ENCODE measurements at places on chromosomes 7 and 10.

- peak; percentile 17 for DNase-seq
Observed at GRCh38 chr7:113128031-113128430, 9.7 kb upstream of the SMIM30 start.

DNA sequence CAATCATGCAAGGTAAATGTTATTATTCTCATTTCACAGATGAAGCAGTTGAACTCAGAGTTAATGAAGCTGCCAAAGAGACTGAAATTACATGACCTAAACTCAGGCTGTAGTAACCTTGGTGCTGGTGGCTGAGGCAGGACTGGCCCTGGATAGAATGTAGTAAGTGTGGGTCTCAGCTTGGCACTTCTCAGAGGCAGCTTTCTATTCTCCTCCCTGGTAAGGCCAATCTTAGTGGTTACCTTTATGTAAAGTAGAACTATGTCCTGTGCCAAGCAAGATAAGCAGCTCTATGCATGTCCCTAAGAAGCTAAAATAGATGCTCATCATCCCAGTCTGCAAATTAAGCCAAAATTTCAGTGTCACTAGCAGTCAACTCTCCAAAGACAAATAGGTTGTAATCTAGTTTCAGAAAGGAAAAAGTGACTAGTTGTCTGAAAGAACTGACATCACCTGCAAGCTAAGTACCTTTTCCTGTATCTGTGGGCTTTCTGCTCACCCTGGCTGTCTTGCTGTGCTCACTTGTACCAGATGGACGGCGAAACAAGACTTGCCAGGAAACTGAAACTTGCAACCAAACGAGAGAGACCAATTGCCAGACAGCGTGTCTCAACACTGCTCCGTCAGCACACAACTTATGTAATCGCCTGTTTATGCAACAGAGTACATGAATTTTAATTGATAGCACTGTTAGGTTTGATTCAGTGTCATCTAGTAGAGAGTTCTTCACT, 43.7 kb downstream of the CH25H start:
- DNase-seq: peak; percentile 80

GRCh38 chr10:126201603-126202002, 186.7 kb downstream of the ADAM12 start:
- no peak for DNase-seq

DNA sequence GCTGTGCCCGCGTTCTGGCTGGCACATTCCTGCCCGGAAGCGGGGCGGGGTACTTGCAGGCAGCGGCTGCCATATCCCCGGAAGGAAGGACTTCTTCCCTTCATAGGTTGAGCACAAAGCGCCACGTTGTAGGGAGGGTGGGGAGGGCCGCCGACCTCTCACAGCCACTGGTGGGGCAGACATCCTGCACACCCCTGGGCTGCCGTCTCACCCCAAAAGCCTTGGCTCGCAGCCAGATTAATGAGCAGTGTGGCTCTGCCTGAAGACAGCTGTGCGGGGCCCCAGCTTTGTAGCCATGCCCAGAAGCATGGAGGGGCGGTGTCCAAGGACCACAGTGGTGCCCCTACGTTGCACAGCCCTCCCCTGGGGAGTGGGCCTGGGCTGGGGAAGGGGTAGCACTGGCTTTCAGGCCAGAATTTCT, 54.3 kb upstream of the DPYSL4 start:
- no peak for DNase-seq

GRCh38 chr10:29784175-29784773, 149.5 kb upstream of the SVIL start:
- DNase-seq: peak; percentile 100

DNA sequence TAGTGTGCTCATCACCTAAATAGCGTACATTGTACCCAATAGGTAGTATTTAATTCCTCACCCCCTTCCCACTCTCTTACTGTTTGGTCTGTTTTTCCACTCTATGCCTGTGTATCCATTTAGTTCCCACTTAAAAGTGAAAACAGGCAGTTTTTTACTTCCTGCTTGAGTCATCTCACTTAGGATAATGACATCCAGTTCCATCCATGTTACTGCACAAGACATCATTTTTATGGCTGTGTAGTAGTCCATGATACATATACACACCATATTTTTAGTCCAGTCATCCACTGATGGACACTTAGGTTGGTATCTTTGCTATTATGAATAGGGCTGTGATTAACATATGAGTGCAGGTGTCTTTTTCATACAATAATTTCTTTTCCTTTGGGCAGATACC, 10.1 kb downstream of the STK17A start:
- no peak for DNase-seq

DNA sequence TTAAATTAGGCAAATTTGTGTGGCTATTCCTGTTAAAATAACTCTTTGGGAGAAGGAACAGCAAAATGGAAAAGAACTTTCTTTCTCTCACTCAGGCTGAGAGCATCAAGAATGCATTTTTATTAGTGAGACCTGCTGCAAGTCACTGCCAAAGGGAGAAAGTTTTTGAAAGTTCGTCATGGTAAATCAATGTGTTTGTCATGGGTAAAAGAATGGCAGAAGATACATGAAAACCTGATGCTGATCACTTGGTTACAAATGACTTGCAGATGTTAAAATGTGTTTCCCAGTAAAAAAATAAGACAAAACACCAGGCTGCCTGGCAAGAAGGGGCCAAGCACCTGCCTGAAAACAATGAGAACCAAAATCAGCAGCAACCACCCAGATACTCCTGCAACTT, 484.7 kb upstream of the NRP1 start:
- peak; percentile 44 for DNase-seq

GRCh38 chr7:156378806-156379205, 261.8 kb upstream of the RNF32 start:
- DNase-seq: no peak

DNA sequence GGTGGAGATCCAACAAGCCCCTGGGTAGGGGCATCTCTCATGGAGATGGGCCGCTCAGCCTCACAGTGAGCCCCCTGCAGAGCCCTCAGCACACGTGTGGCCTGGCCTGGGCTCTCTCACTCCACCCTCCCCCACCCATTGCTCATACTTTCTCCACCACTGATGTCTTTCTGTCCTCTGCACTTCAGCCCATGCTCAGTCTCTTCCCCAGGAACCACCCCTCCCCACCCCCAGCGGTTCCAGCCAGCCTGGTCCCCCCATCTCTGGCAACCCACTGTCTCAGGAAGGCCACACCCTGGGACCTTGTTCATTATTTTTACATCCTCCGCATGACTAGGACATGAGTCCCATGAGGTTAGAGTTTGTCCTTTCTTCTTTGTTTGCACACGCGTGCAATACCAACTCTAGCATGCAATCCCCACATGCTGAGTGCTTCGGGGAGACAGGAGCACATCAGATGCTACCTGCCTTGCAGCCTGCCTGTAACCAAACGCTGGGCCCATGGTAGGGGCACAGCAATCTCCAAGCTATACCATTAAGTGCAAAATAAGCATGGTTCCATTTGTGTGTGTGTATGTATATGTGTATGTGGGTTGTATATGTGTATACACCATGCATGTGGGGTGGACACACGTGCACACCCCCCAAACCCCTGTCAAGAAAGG, 408.4 kb upstream of the FOXK1 start:
- DNase-seq: no peak

- DNase-seq: no peak
Observed at GRCh38 chr10:62985807-62986600, 147.1 kb upstream of the NRBF2 start.

- no peak for DNase-seq
Observed at GRCh38 chr7:94969434-94970084, 62.2 kb downstream of the PPP1R9A start.

GRCh38 chr10:52068485-52068884, 245.6 kb upstream of the DKK1 start:
- no peak for DNase-seq

GRCh38 chr7:121541457-121541856, 145.3 kb upstream of the FAM3C start:
- DNase-seq: no peak

GRCh38 chr10:94129393-94130130, 135.8 kb downstream of the PLCE1 start:
- peak; percentile 61 for DNase-seq

DNA sequence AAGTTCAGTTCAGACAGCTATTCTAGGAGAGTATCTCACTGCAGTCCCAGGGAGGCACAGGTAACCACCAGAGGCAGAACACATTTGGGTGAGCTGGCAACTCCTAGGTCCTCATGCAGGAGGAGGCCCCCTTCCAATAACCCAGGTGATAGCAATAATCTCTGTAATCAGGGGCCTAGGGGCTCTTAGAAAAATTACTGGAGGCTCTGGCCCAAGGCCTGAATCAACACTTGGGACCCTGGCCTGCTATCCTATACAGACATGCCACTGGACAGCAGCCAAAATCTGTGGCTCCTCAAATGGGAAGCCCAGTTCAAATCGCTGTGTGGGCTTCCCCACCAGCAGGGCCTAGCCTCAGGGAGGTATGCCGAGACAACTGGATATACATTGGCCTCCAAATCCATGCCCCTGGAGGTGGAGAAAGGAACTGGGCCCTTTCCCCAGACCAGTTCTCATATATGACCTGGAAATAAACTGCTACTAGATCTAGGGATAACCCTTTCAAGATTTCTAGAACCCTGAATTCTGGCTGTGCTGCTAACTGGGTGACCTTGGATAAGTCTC, 1.6 kb downstream of the AVPI1 start:
- DNase-seq: peak; percentile 27

GRCh38 chr10:128814782-128815181, 652.3 kb upstream of the MGMT start:
- DNase-seq: no peak

DNA sequence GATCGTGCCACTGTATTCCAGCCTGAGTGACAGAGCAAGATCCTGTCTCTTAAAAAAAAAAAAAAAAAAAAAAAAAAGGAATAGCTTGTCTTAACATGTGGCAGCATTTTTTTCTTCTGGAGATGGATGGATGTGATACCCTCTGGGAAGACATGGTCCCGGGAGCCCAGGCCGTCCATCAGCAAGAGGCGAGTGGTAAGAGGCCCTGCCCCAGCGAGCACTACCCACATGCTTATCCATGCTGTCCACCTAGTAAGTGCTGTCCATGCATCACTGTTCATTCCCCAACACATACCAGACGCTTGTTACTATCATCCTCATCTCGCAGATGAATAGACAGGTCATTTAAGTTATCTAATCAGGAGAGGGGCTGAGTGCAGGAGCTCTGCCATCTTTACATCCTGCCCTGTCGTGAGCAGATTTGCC, 12.9 kb downstream of the ATP6V1F start:
- no peak for DNase-seq

DNA sequence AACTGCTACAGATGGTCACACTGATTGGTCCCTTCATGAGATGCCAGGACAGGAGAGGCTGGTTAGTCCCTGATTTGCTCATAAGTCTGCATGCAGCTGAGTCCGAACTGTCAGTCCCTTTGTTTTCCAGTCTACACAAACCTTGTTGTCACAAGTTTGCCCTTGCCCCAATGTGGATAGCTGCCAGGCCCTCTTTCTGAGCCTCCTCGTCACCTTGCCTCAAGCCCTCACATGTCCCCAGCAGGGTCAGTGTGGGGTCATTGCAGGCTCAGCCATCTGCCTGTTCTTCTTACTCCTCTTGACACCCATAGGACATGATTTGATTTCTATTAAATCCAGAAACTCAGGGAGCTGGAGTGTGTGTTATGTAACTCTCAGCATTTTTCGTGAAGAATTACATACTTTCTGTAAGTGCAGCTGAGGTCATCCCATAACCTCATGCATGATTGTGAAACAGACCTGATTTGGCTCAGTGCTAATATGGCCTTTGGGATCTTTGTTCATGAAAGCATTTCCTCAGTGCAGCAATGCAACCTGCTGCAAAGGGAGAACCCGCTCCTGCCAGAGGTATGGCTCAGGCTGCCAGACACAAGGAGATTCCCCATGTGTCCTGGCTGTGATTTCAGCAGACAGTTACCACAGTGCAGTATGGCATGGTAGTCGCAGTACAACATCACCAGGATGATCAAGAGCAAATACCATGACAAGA, 70.0 kb upstream of the ZMIZ2 start:
- peak; percentile 83 for DNase-seq

DNA sequence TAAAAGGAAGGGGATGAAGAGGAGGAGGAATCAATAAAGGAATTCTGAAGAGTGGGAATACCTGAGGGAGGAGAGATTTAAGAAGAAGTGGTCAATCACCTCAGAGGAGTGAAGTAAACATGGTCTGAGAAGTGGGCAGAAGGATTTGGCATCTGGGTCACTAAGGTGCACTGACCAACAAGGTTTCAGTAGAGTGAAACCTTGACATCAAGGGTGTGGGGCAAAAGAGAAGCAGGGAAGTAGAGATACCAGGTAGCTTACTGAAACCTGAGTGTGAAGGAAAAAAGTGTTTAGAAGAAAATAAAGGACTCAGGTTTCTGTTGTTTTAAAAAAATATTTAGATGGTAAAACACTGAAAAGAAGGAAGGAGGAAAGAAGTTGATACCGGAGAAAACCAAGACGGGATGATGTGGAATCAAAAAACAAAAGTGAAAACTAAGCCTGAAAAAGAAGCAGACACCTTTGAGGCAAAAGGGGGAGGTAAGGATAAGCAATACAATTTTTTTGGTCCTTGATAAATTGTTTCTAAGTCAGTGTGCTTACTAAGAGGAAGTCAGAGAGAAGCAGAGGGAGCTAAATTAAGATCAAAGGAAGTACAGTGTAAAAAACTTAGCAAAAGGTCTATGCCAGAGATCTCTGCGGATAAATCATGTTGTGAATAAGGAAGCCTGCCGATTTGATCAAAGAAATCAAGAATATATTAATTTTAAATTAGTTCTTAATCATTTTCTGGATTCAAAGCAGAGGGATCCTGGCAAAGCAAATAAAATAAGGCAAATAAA, 137.2 kb upstream of the GPR22 start:
- no peak for DNase-seq

DNA sequence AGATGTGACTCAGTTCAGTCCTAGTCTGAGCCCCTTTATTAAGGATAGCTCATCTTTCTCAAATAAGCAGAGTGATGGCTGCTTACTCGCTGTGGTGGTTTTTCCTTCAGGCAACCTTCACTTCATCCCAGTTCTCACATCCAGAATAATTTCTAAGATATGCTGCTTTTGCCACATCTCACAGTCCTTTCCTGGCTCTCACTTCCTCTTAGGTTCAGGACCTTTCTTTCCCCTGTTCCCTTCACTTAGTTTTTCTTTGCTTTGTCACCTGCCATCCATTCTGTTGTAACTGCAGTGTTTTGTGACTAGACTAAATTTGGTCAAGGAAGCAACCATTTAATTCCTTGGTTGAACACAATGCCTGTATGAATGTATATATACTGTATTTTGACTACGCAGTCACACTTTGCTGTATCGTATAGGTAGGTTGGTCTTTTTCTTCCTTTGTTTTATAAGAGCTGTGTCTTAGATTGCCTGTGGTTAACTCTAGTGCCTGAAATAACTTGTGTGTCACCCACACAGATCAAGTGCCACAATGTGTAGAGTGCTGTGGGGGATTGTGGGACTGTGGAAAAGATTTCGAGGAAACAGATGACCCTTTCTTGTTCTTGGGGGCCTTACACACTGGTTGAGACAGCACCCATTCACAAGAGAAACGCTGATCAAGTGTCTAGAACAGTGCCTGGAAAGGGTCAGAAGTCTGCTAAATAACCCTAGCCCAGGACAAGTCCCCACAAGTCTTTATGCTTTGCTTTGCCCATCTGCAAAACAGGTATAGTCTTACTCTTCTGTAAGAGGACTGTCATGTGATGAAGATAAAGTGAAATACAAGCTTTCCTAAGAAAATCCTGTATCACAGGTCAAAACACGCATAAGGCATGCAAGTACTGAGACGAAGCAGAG, 2.6 kb downstream of the ZNF655 start:
- no peak for DNase-seq

Data from fibroblast of gingiva (primary cell).